Gastrocnemius medialis (tissue), 4 donors: ENCODE measurements at places on chromosomes 7 and 10.

- no peak for DNase-seq
Measured at GRCh38 chr7:196283-196682, 3.9 kb downstream of the FAM20C start.

DNA sequence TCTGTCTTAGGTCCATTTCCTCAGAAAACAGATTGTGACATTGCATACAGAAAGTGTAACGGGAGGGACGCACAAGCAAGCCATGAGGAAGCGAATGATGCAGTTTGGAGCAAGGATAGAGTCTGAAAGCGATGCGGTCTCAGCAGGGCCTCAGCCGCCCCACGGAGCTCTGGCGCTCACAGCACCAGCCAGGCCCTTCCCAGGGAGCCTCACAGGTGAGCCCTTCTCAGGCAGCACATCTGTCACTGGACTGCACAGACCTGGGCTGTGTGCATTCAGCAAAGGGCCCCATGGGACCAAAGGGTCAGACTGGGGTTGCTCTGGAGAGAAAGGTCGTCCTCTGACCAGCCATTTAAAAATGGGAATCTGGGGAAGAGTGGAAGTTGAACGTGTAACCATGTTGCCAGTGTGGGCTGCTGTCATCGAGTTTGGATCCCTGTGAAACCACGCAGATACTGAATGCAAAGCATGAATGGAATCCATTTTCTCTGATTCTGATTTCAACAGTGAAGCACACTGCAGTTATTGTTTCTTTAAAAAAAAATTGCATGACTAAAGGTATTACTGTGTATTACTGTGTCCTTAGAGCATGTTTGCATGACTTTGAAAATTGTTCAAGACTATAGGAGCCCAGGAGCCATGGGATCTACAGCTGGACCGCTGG, 350.0 kb upstream of the AKR1E2 start:
- no peak for DNase-seq

GRCh38 chr10:101615525-101616116, 27.5 kb downstream of the DPCD start:
- DNase-seq = no peak

DNA sequence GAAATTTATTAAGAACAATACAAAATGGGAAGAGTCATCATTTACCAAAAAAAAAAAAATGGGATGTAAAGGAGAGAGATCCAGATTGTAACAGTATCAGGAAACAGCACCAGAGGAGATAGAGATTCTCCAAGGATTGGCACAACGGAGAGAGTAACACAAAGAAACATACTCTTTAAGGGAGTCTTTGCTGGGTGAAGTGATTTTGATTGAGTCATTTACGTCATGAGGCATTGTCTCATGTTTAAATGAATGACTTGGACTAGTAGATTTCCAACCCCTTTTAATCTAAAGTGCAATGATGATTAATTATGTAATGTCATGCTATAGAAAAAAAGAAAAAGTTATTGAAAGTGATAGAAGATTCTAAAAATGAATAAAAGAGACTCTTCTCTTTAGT, 68.8 kb downstream of the ITGB8 start:
- DNase-seq = no peak

DNA sequence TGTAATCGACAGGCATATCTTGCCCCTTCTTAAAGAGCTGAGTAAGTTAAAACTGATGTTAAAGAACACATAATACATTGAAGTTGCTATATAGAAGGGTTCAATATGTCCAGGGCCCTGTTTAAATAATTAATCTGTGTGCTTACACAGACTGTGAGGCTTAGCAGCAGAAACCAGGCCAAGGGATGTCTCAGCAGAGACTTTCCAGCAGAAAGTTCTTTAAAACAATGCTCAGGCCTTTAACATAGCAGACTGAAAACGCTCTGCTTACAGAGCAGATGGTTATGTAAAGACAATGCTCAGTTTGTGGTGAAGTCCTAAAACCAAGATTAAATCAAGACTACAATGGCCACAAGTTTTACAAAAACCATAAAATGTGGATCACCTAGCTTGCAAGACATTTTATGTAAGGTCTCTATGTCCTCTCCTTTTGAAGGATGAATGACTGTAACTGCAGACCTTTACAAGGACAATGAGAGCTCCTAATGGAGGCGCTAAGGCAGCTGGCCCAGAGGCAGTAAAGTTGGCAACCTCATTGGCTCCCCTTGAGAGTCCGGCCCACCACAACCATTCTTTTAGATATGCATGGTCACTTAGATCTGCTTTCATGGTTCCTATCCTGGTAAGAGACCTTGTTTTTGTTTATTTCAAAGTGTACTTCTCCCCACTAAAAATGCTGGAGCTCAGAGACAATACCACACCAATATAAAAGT, 56.3 kb downstream of the FZD1 start:
- DNase-seq = no peak

DNA sequence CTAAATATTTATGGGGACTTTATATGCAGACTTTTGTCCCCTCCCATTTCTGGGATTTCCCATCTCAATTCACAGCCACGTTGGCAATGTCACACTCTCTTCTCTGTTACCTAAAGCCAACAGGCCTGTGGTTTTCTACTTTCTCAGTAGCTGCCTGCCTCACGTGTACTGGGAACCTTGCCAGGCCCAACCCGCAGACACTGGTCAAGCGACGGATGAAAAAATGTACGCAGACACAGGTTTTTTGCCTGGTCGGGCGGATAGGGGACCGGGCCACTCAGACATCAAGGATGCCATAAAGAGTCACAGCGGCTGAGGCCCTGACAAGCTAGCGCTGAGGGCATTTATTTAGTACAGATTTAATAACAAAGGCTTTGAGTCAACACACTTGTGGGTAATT, 204.4 kb upstream of the DPP6 start:
- no peak for DNase-seq

DNA sequence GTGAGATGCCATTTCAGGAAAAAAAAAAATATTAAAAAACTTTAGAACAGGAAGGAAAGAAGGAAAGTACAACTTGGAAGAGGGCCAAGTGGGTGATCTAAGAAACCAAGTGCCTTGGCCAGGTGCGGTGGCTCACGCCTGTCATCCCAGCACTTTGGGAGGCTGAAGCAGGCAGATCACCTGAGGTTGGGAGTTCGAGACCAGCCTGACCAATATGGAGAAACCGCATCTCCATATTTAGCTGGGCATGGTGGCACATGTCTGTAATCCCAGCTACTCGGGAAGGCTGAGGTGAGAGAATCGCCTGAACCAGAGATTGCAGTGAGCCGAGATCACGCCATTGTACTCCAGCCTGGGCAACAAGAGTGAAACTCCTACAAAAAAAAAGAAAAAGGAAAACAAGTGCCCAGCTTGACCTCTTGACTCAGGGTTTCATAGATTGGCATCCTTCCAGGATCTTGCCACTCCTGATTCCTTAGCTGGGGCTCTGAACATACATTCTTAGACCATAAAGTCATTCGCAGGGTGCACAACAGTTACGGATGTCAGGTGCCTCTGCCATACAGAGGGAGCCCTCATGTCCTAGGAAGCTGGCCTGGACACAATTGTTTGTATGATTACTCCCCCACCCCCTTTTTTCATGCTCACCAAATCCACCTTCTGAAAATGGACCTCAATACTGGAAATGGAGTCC, 2.1 kb upstream of the GUSB start:
- DNase-seq = no peak

DNA sequence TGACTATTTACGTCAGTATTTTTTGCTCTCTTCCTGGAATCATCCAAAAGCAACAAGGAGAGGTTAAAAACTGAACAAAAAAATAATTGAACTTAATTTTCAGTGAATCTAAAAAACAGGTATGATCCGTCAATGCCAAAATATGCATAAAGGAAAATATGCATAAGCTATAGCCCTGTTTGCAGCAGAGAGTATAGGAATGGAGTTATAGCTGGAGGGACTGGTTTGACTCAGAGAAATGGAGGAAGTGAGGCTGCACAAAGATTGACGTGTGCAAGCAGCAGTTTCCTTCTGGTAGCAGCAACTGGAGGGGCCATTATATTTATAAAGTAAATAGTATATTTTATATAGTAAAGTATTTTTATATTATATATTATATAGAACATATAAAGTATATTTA, 37.1 kb downstream of the GNG11 start:
- DNase-seq = no peak

GRCh38 chr10:69650589-69651261, 20.7 kb downstream of the FAM241B start:
- no peak for DNase-seq

DNA sequence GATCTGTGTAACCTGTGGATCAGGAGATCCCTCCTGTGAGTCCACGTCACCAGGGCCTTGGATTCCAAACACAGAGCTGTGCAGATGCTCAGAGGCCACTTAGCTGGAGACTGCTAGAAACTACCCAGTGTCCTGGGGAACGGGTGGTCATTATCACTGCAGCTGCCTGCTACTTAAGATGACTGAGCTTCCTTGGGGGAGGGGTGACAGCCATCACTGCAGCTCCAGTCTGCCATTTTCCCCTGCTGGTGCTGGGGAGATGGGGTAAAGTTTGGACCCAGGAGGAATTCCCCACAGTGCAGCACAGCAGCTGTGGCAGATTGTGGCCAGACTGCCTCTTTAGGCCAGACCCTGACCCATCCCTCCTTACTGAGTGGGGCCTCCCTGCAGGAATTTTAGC, 78.8 kb upstream of the VOPP1 start:
- DNase-seq = no peak

GRCh38 chr10:49360271-49361177, 35.4 kb downstream of the DRGX start:
- no peak for DNase-seq

GRCh38 chr7:111408724-111409123, 153.6 kb downstream of the IMMP2L start:
- no peak for DNase-seq

- peak; percentile 47 for DNase-seq
Measured at GRCh38 chr10:91163869-91164474, 56.5 kb upstream of the PCGF5 start.

DNA sequence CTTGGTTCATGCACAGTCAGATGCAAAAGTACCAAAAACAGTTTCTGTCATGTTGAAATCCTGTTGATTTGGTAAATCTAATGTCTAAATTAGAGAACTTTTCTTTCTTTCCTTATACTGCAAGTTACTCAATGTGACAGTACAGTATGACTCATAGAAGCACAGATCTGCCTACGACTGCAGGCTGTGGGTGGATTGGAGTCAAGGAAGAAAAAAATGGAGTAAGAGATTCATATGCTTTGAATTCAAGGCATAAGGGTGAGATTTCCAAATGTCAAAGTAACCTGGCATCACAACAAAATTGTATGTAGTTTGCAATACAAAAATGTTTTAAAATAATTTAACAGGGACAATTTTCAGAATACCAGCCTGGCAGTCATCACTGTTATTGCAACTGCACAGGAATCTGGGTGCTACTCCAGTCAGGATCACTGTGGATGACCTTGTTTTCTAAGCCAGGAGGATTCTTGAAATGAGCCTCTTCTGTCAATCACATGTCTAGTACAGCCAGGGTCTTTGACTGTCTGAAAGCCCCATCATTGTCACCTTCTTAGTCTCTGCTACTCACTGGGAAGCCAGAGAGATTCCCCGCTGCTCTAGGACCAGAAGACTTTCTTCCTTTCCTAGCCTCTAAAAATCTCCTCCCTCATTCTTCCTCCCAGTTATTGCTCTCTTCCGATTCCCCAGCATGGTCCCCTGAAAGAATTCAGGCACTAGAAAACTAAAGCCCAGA, 83.6 kb downstream of the CD36 start:
- no peak for DNase-seq

GRCh38 chr7:30584965-30585364, 9.7 kb upstream of the GARS1 start:
- DNase-seq = no peak

DNA sequence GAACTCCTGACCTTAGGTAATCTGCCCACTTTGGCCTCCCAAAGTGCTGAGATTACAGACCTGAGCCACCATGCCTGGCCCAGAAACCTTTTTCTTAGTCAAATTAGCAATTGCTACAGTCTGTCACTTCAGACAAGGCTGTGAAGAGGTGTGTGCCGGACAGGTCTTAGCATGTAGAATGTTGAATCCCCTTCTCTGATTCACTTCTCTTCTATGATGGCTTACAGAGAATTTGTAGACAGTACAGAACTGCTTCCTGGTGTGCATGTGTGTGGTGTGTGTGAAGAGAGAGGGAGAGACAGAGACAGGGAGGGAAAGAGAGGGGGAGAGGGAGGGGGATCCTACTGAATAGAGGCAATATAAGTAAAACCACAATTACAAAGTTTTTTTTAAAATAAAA, 150.4 kb downstream of the PARD3 start:
- no peak for DNase-seq

GRCh38 chr7:68247126-68247525, 1250.5 kb downstream of the TYW1 start:
- DNase-seq = no peak

- DNase-seq = no peak
Measured at GRCh38 chr7:157568106-157568769, 231.4 kb downstream of the DNAJB6 start.

DNA sequence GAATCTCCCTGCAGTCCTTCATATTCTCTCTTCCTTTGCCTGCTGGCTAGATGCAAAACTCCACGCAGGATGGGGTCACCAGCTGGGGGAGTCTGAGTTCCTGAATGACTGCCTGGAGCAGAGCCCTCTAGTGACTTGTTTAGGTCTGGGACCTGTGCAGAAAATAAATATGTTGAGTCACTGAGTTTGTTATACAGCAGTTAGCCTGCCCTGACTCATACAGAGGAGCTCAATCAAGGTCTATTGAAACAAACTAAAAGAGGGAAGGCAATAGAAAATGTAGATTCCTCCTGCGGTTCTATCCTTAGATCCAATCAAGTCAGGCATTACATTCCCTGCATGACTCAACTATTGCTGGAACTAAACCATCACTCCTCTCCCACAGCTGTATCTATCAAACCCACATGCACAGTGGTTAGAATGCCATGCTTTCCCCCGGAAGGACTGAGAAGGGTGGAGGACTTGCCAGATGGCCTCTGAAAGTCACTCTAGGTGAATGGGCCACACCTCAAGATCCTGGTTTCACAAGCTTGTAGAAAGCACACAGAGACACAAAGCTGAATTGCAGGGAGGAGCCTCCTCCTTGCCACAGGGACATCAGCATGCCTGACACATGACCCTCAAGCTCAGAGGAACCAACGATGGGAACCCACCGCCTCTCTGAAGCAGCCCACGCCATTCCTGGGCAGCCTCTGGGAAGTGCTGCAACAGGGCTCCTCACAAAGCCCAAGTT, 73.9 kb downstream of the SH3PXD2A start:
- no peak for DNase-seq

GRCh38 chr7:127256041-127256725, 3.4 kb upstream of the GRM8 start:
- no peak for DNase-seq

GRCh38 chr7:35019179-35019729, 18.0 kb downstream of the DPY19L1 start:
- DNase-seq = no peak

DNA sequence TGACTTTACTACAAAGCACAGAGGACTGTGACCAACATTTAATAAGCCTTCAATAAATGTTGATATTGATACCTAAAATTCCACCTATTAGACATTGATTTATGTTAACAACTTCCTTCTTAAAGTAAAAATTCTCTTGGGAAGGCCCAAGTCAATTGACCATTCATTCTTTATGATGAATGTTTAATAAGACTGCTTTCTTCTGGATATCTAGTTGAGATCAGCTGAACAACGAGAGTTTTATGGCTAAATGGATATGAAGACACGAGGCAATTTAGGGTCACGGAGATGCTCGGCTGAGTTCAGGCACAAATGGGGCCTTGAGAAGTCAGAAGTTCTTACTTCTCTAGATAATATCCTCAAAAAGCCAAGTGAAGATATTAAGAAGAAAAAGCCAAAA, 258.8 kb downstream of the FRMD4A start:
- no peak for DNase-seq

- no peak for DNase-seq
Measured at GRCh38 chr10:117519879-117520278, 22.7 kb upstream of the EMX2 start.
